ENCODE measurements at places on chromosomes 11 and 22. TPM values are rescaled to one million over a fixed set of nuclear protein-coding genes. Genes with fewer than 3 reads are reported as not detected.

The RGL4 gene
- 0.44 TPM for total RNA-seq

The LYVE1 gene
- total RNA-seq: 95.2 TPM

The RFPL2 gene
- 0.12 TPM for total RNA-seq

The RNF169 gene
- 10.3 TPM for total RNA-seq

The ME3 gene
- total RNA-seq: 19.7 TPM

The SYT8 gene
- total RNA-seq: not detected

The NCR3LG1 gene
- total RNA-seq: 1.9 TPM

The IFITM2 gene
- total RNA-seq: 420 TPM

The SMIM35 gene
- not detected for total RNA-seq

The GLYATL1 gene
- not detected for total RNA-seq

The MYEOV gene
- total RNA-seq: 0.16 TPM

The PYGM gene
- 48.6 TPM for total RNA-seq

The RFPL1 gene
- total RNA-seq: not detected
